ENCODE measurements at places on chromosomes 2 and 18.

GRCh38 chr2:9333591-9334171 is 89.6 kb downstream of the ITGB1BP1 start:
- DNase-seq = peak; percentile 45

DNA sequence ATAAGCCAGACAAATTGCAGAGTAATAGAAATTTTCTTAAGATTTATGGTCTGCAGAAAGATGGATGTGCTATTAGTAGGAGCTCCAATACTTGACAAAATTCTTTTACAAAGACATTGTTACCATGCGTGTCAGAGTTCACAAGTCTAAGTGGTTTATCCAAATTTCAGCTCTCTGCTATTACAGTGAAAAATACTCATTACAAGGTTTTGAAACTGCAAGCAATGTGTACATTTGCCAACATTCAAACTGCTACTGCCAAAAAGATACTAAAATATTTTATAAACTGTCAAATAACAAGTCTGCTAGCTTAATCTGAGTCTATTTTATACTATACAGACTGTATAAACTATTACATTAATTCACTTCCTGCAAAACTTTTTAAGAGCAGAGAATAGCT is 1341.5 kb upstream of the ACVR2A start:
- no peak for DNase-seq

DNA sequence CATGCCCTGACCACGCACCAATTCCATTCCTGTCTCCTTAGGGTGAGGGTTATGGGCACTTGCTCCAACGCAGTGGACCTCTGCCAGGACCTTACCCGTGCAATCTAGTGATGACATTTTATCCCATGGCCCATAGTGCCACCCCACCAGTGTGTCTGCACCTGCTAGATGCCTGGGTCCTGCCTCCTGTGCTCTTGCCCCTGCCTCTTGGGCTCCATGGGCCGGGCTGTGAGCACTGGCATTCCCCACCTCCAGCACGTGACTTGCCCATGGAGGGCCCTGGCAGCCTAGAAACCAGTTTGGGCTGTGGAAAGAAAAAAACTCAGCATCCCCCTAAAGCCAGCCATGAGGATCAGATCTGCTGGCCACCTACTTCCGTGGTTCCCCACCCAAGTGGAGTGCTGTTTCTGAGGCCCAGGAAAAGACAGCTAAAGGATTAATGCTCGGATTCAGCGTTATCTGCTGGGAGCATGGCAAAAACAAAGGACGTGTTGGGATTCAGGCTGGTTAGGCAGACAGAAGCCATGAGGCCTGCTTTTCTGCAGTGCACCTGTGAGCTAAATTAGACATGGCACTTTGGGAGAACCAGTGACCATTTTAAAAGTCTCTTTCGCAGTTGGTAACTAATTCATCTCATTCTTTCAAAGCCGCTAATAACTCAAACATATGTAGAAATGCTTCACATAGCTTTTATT is 129.2 kb downstream of the ALPK2 start:
- DNase-seq = no peak

- no peak for DNase-seq
Measured at GRCh38 chr18:55552526-55553189, 35.3 kb downstream of the TCF4 start.

DNA sequence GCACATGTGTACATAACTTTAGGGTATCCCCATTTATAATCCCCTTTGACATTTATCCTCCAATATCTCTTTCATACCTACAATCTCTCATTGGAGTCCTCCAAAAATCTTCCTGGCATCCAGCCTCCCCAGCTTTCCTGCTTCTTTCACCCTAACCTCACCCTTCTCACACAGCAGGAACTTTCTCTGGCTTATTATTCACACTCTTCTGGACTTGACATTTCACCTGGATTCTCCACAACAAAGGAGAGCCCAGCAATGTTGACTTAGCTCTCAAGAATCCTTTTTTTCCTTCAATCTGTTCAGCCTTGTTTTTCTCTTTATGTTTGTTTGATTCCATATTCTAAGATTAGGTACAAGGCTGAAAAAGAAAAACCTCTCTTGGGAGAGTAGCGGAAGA is 783.6 kb upstream of the ACVR2A start:
- DNase-seq = no peak

- DNase-seq = no peak
Measured at GRCh38 chr2:37812414-37812813, 112.7 kb upstream of the RMDN2 start.

GRCh38 chr2:70927641-70928040 is 8.1 kb upstream of the ATP6V1B1 start:
- no peak for DNase-seq

DNA sequence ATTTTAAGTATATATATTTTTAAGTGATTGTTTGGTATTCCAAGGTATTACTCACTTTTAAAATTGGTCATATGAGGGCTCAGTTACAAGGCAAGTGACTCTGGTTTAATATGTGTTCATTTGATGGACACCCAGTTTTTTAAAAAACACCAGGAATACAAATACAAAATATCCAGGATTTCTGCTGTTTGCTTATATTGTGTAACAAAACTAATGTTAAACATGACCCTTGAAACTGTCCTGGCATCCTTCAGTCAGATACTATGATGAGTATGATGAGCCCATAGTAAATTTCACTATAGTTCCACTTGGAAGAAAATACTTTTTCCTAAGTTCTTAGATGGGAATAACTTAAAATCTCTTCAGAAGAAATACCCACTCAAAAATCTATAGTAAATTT is 11.4 kb upstream of the ONECUT2 start:
- DNase-seq = no peak

DNA sequence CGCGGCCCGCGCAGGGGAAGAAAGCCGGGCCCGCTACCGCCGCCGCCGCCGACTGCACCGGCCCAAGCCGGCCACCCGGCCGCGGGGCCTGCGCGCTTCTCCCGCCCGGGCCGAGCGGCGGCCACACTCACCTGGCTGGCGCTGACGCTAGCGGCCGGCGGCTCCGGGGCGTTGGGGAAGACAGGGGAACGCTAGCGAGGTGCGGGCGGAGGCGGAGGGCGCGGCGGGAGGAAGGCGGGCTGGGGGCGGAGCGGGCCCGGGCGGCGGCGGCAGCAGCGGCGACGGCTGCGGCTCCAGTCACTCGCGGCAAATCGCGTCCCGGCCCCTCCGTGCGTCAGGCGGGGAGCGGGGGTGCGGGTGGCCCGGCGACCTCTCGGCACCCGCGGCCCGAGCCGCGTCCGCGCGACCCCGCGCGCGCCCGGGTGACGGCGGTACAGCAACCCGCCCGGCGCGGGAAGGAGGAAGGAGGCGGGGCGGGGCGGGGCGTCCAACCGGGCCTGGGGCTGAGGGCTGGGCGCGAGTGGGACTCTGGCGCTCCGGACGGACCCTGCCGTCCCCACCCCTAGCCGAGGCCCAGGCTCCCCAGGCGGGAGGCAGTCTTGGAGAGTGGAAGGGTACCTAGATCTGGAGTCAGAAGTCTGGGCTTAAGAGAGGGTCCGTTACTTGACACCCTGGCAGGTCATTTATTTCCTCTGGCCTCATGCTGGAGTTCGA is at the start of gene SESTD1:
Gene SESTD1, minus strand, starts transcription at position 465 of the 714 bp plus-strand sequence. CDS start 72,991 bp downstream, outside the sequence.
- DNase-seq = peak; percentile 33

- DNase-seq = no peak
Measured at GRCh38 chr18:41886126-41886807, 68.8 kb upstream of the PIK3C3 start.

- no peak for DNase-seq
Measured at GRCh38 chr2:123453046-123453700, 571.9 kb upstream of the CNTNAP5 start.

DNA sequence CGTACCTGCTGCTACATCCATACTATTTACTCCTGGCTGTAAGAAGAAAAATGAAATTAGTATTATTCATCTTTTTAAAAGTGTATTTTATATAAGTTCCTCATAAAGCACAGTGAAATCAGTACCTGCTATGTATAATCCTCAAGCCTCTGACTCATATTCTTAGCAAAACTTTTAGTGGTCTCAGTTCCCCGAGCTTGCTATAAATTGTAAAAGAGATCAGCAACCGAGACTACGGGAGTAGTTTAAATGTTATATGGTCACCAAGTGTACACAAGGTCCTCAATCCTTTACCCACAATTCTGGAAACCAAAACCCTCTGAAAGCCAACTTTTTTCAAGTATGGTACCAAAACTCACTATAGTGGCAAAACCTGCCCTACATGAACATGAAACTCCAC is 24.2 kb downstream of the PRPF40A start:
- no peak for DNase-seq
